ENCODE measurements at places on chromosomes 11 and 22. TPM values are rescaled to one million over a fixed set of nuclear protein-coding genes. Genes with fewer than 3 reads are reported as not detected.

Gene ZNF214
- 1.6 TPM for total RNA-seq

Gene ATP6V1E1
- total RNA-seq, result 123 TPM

Gene TMEM109
- 30.6 TPM for total RNA-seq

Gene CASP1
- total RNA-seq, result not detected

Gene APLNR
- 1.4 TPM for total RNA-seq

DNA sequence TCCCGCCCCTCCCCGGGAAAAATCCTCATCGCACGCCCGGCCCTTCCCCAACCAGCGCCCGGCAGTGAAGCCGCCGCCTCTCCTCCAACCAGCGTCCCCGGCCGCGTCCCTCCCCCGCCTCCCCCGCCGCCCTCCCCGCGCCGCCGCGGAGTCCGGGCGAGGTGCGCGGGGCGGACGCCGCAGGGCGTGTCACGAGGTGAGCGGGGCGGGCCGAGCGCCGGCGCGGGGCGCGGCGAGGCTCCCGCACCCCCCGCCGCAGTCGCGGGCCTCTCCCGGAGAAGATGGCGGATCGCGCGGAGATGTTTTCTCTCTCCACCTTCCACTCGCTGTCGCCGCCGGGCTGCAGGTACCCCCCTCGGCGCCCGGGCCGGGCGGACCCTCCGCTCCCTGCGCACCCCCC is at the start of gene MAPK8IP2:
Gene MAPK8IP2 (plus strand): TSS at position 256 of the 400 bp plus-strand sequence. CDS start 26 bp downstream, at position 282.
- DNase-seq, result peak; percentile 91

DNA sequence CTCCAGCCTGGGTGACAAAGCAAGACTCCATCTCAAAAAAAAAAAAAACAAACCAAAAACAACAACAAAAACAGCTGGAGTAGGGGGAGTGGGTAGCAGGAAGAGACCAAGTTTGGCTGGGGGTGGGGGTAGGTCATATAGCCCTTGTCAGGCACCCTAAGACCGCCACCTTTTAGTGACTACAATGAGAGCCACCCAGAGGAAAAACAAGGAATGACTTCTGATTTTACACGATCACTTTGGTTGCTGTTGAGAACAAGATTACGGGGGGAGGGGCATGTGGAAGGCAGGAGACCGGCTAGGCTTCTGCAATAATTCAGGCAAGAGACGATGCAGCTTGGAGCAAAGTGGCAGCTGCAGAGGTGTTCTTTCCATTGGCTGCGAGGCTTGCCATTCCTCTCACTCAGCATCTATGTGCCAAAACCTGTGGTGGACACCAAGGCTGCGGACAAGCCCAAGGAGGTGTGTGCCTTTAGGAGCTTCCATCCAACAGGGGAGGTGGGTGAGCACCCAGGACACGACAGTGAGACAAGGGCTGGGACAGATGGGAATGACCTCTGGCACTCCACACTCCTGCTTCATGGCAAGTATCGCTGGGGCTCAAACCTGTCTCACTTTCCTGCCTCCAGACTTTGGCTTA is 1.7 kb downstream of the RPS19BP1 start:
- DNase-seq, result peak; percentile 75

GRCh38 chr11:33168709-33169200 is 7.5 kb upstream of the CSTF3 start:
- no peak for DNase-seq

- DNase-seq, result no peak
These were observed 2.6 kb downstream of the PGAP2 start for GRCh38 chr11:3810951-3811350.

- DNase-seq, result no peak
These were observed 75.4 kb upstream of the WNT7B start for GRCh38 chr22:46052331-46052771.

DNA sequence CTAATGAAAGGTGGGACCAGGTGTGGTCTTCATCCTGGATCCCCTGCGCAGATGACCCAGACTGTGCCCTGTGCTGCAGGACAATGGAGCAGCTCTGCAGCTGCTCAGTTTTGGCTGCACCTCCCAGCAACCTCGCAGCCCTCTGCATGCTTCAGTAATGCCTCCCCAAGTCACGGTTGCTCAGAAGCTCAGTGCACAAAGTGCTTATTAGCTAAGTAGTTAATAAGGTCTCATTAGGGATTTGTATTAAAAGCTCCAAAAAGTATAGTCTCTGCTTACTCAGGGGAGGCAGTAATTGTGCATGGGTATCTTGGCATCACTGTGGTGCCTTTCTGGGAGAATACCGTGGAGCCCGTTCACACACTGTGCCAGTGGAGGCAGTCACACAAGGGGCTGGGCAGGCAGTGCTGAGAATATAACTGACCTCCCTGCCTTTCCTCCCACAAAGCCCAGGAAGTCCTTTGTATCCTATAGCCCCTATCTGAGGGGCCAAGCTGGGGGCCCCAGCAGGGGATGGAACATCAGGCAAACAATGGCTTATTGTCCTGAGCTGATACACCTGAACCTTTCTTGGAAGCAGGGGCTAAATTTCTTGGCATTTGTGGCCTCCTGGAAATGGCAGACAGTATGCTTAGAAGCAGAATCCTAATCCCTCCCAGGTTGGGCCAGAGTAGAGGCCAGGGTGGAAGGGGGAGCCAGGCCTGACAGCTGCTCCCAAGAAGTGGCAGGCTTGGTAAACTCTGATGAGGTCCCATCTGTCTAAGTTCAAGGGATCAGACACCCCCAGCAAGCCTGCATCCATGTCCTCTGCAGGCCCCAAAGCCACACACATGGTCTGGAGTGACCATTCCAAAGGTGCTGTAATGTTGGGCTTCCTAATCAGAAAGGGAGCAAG is 125.5 kb upstream of the PARVA start:
- DNase-seq, result no peak

GRCh38 chr22:33659448-33659847 is 260.8 kb downstream of the LARGE1 start:
- DNase-seq, result no peak
